GM04503 (cell line): ENCODE measurements at places on chromosomes 11 and 22.

DNA sequence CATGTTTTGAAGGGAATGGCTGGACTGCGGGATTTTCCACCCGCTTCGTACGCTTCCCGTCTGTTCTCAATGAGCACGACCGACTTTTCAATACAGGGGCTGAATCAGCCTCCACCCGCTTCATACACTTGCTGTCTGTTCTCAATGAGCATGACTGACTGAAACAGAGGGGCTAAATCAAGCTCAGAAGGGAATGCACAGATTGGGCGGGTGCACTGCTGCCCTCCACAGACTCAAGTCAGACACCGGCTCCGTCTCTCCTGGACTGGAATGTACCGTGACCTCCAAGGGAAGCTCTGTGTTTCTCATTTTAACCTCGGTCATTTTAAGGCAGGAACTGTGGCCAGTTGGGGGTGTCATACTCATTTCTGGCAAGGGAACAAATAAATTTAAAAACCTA lies 48.5 kb downstream of the BRD1 start:
- no peak for DNase-seq

DNA sequence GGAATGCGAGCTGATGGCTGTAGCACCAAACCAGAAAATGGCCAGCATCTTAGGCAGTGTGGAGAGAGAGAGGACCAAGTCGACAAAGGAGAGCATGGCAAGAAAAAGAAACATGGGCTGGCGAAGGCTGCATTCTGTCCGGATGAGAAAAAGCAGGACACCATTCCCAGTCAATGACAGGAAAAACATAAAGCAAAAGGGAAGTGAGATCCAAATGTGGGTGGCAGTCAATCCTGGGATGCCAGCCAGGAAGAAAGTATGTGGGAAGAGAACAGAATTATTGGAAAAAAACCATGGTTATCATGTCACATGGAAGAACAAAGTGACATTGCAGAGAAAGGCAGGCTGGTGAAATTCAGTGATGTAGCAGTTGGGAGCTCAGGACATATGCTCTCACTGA lies 36.9 kb upstream of the OR56A1 start:
- no peak for DNase-seq

- DNase-seq: no peak
These were observed at the start of gene INPPL1 for GRCh38 chr11:72224564-72225410. TSS of gene INPPL1 (plus strand) at chr11:72224767. CDS start at chr11:72224985, 218 bp downstream.

DNA sequence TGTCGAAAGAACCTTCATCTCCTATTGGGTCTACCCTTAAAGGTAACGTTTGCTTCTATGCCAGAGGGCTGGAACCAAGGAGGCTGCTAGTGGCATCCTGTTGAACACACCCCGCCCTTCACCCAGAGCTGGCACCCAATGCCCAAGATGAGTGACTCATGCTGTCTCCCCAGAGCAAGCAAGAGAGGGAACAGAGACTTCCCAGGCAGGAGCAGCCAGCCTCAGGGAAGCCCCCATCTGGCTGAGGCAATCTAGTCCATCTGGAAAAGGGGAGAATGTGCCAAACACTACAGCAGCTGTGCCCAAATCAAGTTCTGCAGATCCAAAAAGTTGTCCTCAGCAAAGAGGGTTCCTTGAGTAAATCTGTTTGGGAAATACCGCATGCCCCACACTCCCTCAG lies 91.9 kb upstream of the TP53I11 start:
- no peak for DNase-seq

GRCh38 chr22:23387827-23388516 lies 192.1 kb downstream of the IGLL1 start:
- DNase-seq: no peak

DNA sequence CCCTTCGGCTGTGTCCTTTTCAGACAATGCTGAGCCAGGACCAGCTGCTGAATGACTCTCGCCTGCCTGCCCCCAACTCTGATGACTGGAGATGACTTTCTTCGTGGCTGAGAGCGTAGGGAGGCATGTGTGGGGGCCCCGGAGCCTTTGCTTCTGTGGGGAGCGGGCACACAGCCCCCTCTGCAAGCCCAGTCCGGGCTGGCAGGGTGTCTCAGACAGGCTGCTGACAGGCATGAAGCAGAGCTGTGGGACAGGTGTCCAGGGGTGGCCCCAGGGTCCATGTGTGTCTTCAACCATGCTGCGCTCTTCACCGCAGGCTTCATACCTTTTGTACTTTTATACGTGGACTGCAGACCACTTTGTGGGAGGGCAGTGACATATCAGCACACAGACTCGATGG lies 16.6 kb downstream of the CYB5R2 start:
- DNase-seq: no peak

DNA sequence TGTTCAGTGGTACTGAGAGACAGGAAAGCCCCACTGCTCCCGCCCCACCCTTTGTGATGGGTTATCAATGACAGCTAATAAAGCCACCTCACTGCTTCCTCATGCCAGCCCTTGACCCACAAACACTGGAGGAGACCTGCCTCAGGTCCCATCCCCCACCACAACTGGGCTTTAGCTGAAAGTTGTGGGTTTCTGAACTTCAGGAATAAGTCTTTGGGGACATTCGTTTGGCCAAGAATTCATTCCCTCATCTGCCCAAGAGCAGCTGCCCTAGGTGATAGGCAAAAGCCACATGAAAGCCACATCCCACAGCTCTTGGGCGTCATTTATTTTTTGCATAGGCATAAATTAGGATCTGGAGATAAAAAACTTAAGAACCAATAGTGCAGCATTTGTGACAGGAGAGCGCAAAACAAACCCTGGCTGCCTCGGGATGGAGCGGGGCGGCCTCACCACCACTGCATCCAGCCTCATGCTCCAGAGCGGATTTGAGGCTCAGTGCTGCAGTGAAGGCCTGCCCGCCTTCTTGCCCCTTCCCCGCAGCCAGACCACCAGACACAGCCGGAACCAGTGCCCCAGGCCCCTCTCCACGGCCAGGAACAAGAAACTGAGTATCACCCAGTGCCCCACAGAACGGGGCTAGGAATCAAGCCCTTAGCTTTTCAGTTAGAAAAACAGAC lies 21.2 kb downstream of the SUN2 start:
- DNase-seq: no peak

- DNase-seq: no peak
These were observed 912 bp downstream of the KREMEN1 start for GRCh38 chr22:29073618-29074275.

GRCh38 chr11:1433977-1434640 lies 44.4 kb downstream of the BRSK2 start:
- DNase-seq: no peak
